ENCODE measurements at places on chromosomes 6 and 20.

DNA sequence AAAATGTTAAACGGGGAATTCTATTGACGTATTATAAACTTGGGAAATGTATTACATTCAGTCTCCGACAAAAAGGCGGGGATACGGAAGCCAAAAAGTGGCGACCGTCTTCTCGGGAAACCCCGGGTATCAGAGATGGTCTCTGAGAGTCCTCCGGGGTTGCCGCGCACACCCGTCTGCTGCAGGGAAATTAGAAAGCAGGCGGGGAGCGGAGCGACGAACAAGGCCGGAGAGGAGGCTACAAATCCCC lies 1.5 kb downstream of the SALL4 start:
- no peak for DNase-seq

GRCh38 chr6:119076173-119076572 lies 2.3 kb downstream of the FAM184A start:
- no peak for DNase-seq

GRCh38 chr20:7695635-7696034 lies 244.6 kb downstream of the HAO1 start:
- DNase-seq, result peak; percentile 90

DNA sequence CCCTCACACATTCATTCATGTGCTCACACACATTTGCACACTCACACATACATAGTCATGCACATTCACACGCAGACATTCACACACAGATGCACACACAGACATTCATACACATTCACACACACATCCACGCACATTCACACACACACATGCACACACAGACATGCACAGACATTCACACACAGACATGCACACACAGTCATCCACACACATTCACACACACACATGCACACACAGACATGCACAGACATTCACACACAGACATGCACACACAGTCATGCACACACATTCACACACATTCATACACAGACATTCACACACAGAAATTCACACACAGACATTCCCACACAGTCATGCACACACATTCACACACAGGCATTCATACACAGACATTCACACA lies 147.3 kb downstream of the PACRG start:
- no peak for DNase-seq

GRCh38 chr20:25078662-25079061 lies 3.3 kb downstream of the VSX1 start:
- DNase-seq, result no peak

DNA sequence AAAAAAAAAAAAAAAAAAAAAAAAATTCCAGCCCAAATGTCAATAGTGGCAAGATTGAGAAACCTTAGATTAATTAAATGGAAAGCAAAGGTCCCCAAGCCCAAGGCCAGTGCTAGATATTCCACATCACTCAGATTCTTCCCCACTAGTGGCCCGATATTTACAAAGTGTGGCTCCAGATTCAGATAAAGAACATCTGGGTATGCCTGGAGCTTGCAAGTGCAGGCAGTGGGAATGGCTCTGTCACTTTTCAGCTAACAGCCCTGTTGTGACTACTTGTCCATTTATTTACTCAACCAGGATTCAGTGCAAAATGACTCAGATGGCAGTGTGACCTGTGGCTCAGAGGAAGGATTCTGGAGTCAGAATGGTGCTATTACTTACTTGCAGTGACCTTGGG lies 8.2 kb upstream of the KCNB1 start:
- DNase-seq, result no peak

DNA sequence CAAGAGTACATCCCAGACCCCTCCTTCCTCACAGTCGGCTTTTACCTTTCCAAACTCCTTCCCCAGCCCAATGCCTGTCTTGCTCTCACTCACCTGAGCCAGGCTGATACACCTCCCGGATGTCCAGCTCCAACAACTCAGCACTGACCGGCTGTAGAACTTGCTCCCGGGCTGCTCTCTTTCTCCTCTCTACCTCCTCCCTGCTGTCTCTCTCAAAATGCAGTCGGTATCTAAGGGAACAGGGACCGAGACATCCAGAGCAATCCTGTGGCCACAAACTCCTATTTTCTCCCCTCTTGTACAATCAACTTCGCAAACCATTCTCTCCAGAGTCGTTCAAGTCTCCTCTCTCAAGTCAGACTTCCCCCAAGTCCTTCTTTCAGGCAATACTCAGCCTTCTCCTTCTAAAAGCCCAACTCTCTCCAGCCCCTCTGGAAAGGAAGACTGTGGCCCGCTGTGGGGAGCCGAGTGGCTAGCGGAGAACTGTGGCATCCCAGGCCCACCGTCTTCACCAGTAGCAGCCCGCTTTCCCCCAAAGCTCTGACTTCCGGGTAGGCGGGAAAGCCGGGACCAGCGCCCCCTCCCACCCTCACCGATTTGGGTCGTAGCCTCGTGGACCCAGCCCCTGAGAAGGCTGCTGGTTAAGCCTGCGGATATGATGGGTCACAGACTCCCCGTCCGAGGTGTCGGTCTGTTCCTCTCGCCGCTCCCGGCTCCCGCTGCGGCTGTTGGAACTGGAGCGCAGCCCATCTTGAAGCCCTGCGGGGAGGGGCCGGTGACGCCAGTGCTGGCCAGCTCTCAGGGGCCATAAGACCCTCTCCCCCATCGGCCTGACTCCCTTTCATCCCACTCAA lies 1.1 kb downstream of the GNL1 start:
- DNase-seq, result peak; percentile 29

DNA sequence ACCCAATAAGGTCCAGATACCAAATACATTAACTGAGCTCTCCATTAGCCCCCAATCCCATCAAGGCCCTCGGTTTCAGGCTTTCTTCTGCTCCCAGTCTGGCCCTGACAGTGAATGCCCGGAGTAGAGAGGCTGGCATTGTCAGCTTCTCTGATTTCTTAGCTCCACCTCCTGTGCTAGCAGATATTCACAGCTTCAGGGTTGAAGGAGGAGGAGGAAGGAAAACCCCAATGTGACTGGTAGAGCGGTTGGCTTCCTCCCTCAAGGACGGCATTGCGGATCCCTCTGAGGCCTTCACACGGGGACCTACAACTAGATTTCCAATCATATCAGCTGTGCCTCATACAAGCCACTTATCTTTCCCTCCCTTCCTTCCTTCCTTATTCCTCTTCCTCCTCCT lies 164.1 kb upstream of the SYNDIG1 start:
- DNase-seq, result no peak

DNA sequence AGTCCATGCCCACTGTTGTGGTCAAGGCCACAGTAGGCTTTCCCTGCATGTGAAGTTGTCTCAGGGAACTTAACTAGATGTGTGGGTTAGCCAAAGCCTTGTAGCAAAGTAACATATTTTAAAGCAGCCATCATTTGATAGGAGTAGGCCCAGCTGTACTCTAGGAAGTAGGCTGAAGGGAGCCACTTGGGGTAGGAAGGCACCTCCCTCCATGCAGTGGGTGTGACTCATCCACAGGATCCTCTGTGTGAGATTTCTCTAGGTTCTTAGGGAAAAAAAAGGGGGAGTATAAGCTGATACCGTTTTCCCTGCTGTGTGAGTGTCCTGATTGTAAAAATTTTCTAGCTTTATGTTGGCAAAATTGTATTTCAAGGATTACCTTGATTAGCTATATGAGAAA lies 44.7 kb downstream of the VAPB start:
- peak; percentile 81 for DNase-seq

DNA sequence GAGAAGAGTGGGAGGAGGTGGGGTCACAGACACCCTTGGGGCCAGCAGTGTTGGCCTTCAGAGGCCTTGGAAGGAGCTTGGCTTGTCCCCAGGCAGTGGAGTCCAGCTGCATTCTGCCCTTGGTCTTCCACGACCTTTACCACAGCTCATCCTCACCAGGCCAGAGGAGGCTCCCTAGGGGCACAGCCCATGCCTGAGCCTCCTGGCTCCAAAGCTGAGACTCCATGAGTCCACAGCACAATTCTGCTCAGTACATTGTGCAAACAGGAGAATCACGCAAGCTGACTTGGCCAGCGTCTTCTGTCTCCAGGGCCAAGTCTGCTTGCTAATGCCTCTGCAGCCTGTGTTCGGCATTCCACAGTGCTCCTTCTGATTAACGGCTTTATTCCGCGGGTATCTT lies 337.2 kb downstream of the SMOC2 start:
- DNase-seq, result no peak

- no peak for DNase-seq
Observed at GRCh38 chr6:12313992-12314589, 23.9 kb downstream of the EDN1 start.

DNA sequence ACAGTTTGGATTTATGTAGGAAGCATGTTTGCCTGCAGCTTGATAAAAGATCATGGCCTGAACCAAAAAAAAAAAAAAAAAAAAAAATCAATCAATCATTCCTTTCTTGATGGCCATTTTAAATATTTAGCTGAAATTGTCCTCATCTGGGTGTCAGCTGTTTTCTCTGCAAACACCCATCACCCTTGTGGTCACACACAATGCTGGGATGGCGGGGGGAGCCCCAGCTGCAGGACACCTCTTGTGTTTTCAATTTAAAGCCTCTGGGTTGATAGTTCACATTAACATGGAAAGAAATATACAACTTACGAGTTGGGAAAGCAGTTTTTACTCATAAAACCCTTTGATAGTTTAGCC lies 160.4 kb downstream of the ZFP64 start:
- DNase-seq, result no peak

GRCh38 chr6:168956141-168956838 lies 297.4 kb downstream of the THBS2 start:
- peak; percentile 67 for DNase-seq

DNA sequence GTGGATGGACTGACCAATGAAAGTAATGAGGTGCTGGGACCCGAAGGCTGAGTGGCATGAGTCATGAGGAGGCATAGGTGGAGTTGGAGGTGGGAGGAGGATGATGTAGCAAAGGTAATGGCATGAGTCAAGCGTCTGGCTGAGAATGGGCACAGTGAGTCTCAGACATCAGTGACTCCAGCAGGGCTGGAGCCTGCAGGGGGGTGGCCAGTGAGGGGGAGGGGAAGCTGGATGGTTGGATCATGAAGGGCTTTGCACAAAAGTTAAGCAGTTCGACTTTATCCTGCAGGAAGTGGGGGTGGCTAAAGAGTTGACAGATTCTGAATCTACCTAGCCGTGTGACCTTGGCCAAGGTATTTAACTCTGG lies 99.0 kb upstream of the IYD start:
- DNase-seq, result no peak

DNA sequence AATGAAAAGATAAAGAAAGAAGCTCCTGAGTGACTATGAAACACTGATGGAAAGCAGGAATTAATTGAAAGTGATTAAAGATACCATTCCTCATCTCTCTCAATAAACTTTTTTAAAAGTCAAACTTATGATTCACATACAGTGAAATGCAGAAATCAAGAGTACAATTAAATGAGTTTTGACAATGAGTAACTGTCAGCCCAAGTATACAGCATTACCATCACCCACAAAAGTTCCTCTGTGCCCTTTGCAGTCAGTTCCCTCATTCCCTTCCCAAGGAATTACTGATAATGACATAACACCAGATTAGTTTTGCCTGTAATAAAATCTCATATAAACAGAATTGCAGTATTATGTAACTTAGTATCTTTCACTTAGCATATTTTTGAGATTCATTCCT lies 44.5 kb downstream of the ATG5 start:
- DNase-seq, result peak; percentile 48

DNA sequence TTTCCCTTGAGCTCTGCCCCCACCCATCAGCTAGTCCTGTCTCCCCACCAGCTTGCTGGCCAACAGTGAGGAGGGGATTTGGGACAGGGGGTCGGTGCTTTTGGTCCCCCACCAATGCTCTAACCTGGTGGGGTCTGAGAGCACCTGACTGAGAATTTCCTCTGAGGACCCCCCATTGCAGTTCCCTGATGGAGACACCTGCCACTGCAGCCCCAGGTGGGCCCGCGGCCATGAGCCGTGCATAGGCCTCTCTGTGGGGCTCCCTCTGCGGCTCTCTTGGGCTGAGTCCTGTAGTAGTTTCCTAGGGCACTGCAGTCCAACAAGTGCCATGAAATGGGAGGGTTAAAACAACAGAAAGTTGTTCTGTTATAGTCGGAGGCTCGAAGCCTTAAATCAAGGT lies 172.2 kb upstream of the SNX9 start:
- no peak for DNase-seq

DNA sequence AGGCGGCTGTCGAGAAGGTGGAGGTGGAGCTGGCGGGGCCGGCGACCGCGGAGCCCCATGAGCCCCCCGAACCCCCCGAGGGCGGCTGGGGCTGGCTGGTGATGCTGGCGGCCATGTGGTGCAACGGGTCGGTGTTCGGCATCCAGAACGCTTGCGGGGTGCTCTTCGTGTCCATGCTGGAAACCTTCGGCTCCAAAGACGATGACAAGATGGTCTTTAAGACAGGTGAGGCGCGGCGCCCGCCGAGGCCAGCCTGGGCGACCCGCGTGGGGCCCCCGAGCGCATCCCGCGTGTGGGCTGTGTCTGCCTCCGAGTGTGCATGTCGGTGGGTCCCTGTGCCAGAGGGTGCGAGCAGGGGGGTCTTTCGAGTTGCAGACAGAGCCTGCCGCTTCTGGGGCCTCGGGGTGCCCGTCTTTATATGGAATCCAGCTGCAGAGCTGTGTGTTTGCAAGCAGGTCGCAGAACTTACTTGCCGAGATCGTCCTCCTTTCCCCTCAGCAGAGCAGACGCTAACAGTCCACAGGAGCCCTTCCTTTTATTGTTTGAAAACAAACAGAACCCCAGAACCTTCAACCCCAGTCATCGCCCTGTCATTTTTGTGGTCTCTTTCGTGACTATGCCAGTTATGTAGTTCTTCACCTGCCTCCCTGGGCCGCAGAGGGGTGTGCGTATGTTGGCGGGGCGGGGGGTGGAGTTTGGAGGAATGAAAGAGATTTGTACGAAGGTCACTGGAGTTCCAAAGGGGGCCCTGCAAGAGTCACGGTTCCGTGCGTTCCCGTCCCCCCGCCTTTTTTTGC lies 766 bp downstream of the SLC16A10 start:
- no peak for DNase-seq

DNA sequence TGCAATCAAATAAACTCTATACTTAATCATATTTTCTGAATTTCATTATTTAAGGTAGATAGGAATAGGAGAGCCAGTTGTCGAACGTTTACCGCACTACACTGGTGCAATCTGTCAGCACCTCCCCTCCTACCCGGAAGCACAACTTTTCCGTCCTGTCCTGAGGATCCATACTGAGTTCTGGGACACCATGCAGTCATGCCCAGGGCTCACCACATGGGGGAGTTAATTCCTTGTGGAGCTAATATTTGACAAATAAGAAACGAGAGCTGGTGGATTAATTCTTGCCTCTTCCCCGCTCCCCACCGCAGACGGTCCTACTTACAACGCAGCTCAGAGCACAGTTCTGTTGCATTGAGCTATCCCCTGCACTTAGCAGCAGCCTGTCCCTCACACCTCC lies 107.7 kb upstream of the RALGAPA2 start:
- peak; percentile 7 for DNase-seq

DNA sequence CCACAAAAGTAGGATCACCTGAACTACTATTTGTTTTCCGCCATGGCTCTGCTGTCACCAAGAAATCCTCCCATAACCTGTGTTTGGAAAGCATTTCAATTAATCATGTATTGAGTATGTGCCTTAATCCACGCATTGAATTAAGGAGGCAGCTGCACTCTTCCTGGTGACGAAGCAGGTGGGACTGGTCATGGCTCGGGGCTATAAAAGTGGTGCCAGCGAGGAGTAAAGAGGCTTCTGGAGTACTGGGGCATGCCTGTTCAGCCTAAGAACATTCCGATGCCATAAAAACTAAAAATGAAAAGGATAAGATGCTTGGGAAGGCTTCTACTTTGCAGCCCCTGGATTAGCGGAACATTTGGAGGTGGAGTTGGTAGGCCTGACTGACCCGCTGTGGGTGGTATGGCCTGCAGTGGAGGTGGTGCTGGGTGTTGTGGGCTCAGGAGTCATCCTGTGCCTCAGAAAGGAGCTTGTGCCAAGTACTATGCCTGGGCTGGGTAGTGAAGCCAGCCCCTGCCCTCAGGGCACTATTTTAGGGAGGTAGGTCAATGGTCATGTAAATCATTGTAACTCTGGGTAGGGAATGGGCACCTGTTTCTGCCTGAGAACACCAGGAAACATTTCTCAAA lies 110.5 kb downstream of the B3GAT2 start:
- DNase-seq, result no peak

Measured in LHCN-M2 (cell line).